Cardiac septum (tissue), 1 donor: ENCODE measurements at places on chromosomes 3 and 15.
A peak's percentile ranks its signal among the peaks of the same experiment; 100 is the strongest.

GRCh38 chr15:41794081-41794480, 19.8 kb downstream of the MAPKBP1 start:
- no peak for DNase-seq

DNA sequence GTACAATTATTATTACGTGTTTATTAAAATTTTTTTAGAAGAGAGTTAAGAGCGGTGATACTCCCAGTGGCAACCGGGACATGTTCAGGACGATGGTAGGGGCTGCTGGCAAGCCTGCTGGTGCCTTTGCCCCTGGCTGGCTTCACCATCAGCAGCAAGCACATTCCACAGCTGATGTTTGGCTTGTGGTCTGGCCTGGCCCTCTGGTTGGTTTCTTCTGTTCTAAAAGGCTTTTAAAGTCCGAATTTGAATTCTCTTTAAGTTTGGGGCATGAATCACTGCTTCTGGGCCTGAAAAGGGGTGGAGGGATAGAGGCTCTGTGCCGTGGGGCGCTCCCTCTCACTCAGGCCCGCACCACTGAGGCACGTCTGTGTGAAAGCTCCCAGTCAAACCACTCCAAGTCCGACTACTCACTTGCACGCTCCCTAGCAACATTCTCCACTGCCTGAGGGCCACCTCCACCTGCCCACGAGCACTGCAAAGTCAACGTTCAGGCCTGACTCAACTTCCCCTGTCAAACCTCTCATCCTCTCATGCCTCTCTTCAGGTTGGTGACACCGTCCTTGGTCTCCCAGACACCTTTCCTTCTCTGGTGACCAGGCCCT, 10.1 kb downstream of the ITGA11 start:
- DNase-seq = peak; percentile 57

- DNase-seq = no peak
Observed at GRCh38 chr3:36991147-36991546, 1.8 kb downstream of the EPM2AIP1 start.

GRCh38 chr3:161489395-161489794, 7.2 kb upstream of the OTOL1 start:
- no peak for DNase-seq
